Activated T-helper 17 cell treated with anti-CD3 and anti-CD28 coated beads, Interleukin-2, amount 50 U/mL, for 72 hours (primary cell): ENCODE measurements at places on chromosomes 3 and 15. TPM values are rescaled to one million over a fixed set of nuclear protein-coding genes. Genes with fewer than 3 reads are reported as not detected.

GRCh38 chr3:103210583-103210982, 775.8 kb downstream of the ZPLD1 start:
- ATAC-seq: no peak

- peak; percentile 78 for ATAC-seq
These were observed 32.6 kb downstream of the TGM4 start for GRCh38 chr3:44906997-44907396.

GRCh38 chr3:54337846-54338245, 215.5 kb downstream of the CACNA2D3 start:
- ATAC-seq: no peak

GRCh38 chr3:157844800-157845565, 261.2 kb downstream of the SHOX2 start:
- ATAC-seq: no peak

GRCh38 chr3:133663569-133664313, 2.0 kb upstream of the TOPBP1 start:
- peak; percentile 50 for ATAC-seq

Gene TF
- 1.9 TPM for total RNA-seq

Gene C3orf80
- not detected for total RNA-seq
